ENCODE measurements at places on chromosomes 13 and 19.

- DNase-seq = no peak
Observed at GRCh38 chr19:35905178-35905727, 2.8 kb downstream of the TYROBP start.

DNA sequence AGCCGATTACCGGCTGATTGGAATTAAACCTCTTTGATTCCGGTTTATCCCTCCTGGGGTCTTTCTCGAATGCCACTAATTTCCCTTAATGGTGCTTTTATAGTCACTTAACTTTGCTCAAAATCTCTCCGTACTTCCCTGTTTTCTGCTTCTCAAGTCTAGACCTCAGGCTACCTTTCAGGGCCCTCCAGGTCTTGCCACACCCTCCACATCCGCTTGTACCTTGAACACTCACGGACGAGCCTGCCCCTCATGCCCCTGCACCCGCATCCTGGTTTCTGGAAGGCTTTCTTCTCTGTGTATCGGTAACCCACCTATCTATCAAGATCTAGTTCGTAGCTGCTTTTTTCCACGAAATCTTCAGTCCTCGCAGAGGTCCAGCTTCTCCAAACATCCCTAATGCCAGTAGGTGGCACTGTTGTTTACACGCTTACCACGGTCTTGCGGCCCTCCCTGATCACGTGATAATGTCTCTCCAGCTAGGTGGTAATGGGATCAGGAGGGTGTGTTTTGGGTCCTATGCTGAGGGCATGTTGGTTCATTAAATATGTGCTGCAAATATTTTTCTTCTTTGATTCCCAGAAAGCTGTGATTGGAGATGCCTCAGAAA, 13.8 kb downstream of the ATP12A start:
- DNase-seq = peak; percentile 67

DNA sequence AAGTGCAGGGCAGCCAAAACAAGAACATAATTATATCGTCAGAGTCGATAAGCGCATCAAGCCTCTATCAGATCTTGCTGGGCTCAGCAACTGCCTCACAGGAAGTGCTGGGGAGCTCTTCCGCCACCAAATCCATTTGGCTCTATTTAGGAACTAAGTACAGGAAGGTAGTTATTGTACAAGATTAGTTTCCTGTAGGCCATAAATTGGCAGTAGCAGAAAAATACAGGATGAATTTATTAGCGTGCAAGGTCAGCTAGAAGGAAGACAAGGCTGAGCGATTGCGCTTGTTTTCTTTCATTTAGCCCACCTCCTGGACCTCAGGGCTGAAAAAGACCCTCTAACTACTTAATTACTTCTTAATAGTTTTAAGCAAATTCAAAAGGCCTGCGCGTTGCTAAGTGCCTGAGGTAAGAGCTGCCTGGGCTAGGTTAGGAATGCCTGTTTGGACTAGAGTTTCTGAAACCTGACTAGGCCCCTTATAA, 118.5 kb downstream of the IRS2 start:
- DNase-seq = no peak

GRCh38 chr13:41462427-41462826, 5.1 kb downstream of the RGCC start:
- DNase-seq = no peak

GRCh38 chr19:41890936-41891335, 8.0 kb downstream of the ARHGEF1 start:
- DNase-seq = no peak

GRCh38 chr19:16205205-16206045, 7.7 kb downstream of the AP1M1 start:
- no peak for DNase-seq

- DNase-seq = no peak
Observed at GRCh38 chr13:89239361-89240127, 1568.4 kb downstream of the SLITRK5 start.

GRCh38 chr19:18434411-18435175, 3.3 kb downstream of the ISYNA1 start:
- peak; percentile 20 for DNase-seq

DNA sequence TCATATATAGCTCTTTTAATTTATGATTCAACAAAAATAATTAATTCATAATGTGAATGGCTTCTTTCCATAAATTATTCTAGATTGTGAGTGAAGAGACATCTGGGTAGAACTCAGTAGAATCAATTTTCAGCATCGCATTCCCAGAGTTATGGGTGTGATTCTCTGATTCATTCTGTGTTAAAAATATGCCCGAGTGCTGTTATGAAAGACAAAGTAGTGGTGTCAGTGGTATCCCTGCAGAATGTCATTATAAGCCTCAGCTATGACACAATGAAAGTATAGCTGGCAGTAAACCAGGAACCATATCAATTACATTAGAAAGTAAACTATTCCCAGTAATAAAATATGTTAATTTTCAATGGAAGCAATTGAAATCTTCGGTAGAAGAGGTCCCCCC, 480.5 kb upstream of the SLITRK1 start:
- DNase-seq = peak; percentile 6

- DNase-seq = peak; percentile 65
Observed at GRCh38 chr19:5038631-5039271, 69.8 kb downstream of the KDM4B start.

GRCh38 chr13:28022848-28023518, 34.5 kb upstream of the URAD start:
- DNase-seq = peak; percentile 5

GRCh38 chr19:4233282-4233853, 4.0 kb downstream of the EBI3 start:
- DNase-seq = peak; percentile 22

DNA sequence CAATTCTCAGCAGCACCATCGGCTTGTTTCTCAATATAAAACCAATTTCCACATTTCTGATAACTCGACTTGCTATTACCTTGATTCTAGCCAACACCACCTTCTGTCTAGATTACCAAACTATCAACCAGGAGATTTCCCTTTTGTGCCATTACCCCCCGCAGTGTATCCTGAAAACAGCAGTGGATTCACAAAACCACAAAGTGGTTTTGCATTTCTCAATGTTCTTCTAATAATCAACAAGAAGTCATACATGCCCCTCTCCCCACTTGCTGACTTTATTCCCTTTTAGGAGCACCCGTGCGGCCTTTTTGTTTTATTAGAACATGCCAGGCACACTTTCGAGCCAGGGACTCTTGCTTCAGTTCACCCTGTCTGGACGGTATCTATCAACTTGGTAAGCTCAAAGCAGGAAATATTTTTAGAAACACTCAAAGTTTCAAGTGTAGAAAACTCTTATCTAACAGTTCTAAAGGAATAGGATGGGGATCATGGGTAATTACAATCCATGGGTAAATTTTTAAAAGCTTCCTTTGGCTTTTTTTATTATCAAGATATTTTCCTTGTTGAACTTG, 967.4 kb downstream of the EFNB2 start:
- no peak for DNase-seq

- peak; percentile 51 for DNase-seq
Observed at GRCh38 chr19:39470724-39471339, 9.8 kb upstream of the TIMM50 start.

DNA sequence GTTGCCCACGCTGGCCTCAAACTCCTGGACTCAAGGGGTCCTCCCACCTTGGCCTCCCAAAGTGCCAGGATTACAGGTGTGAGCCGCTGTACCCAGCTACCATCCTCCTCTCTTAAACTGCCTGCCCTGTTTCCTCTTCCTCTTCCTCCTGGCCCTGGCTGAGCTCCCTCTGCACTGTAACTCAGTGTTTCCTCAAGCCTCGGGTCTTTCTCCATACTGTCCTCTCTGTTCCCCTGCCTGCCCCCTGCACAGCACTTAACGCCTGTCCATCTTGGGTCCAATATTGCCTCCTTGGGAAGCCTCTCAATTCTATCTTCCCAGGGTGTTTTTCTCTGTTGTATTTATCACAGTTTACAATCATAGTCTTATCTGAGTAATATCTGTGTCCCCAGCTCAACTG, 6.1 kb downstream of the LIPE start:
- no peak for DNase-seq

- no peak for DNase-seq
Observed at GRCh38 chr19:58350871-58351557, 2.3 kb downstream of the A1BG start.

DNA sequence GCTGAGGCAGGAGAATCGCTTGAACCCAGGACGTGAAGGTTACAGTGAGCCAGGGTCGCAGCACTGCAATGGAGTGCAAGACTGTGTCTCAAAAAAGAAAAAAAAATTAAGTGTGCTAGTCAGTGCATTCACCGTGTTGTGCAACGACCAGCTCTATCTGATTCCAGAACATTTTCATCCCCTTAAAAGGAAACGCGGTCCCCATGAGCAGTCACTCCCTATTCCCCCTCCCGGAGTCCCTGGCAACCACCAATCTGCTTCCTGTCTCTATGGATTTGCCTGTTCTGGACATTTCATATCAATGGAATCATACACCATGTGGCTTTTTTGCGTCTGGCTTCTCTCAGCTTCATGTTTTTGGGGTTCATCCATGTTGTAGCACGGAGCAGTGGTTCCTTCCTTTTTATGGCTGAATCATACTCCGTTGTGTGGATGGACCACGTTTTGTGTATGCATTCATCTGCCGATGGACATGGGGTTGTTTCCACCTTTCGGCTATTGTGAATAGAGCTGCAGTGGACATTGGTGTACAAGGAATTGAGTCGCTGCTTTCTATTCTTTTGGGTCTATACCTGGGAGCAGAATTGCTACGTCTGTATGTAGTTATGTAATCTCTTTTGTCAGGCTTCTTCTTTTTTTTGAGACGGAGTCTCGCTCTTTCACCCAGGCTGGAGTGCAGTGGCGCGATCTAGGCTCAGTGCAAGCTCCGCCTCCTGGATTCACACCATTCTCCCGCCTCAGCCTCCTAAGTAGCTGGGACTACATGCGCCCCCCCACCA, 19.8 kb downstream of the MYO9B start:
- peak; percentile 87 for DNase-seq

- no peak for DNase-seq
Observed at GRCh38 chr13:33743438-33744368, 74.2 kb upstream of the RFC3 start.

GRCh38 chr13:100357764-100358163, 230.8 kb downstream of the GGACT start:
- DNase-seq = no peak

GRCh38 chr13:109767023-109767422, 19.4 kb downstream of the IRS2 start:
- no peak for DNase-seq

DNA sequence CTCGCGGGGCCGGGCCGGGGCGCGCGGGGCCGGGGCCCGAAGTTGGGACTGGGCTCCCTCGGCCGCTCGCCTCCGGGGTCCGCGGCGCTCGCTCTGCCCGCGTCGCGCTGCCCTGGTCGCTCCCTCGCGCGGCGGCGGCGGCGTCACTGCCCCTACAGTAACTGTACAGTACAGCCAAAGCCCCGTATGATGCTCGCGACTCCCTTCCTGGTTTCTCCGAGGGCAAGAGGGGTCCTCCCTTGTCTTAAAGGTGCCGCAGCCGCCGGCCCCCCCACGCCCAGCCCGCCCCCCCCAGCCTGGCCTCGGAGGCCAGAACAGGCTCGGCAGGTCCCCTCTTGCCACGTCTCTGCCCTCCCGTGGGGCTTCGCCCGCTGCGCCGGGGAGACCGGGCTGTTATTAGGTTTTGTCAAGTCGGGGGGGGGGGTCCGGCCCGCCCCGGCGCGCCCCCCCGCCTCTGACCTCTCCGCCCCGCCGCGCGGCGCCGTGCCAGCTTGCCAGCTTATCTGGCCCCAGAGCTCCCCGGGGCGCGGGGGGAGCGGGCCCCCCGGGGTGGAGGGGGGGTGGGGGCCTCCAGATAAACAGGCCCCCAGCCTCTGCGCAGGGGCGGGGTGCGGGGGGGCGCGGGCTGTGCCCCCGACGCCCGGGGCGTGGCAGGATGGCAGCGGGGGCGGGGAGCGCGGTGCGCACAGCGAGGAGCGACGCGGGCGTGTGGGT, at the start of gene ZBTB7A:
TSS of gene ZBTB7A (minus strand) at position 218 of the 714 bp plus-strand sequence. CDS start 11,667 bp downstream, outside the sequence.
- DNase-seq = peak; percentile 85

- DNase-seq = peak; percentile 95
Observed at GRCh38 chr19:51904331-51905165, at the start of gene ZNF649. ZNF649 (minus strand) TSS chr19:51905017; CDS start chr19:51900107, 4,910 bp downstream.

GRCh38 chr13:29903996-29904395, 53.6 kb upstream of the UBL3 start:
- no peak for DNase-seq

DNA sequence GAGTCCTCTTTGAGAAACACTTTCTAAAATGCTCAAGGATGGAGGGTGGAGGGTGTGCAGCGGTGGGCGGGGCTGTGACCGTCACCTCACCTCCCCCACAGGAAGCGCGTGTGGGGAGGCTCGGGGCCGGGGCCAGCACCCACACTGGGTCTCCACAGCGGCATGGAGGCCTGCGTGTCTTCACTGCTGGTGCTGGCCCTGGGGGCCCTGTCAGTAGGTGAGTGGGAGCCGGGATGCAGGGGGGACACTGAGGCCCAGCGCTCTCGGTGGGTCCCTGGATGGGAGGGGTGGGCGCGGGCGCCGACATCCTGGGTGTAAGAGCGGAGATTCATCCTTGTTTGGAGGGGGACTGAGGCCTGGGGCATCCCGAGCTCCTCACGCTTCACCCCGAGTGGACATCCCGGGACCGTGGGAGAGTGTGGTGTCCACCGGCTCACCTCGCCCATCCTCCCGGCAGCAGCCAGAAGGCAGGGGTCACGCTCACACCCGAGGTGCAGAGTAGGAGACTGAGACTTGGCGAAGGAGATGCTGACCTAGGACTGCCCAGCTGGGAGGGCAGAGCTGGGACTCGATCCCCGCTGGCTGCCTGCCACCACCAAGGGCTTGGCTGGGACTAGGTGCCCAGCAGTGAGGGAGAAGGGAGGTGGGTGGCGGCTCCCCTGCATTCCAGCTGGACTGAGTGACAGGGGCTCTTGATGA, at the start of gene GZMM:
TSS of gene GZMM (plus strand) at position 144 of the 699 bp plus-strand sequence. CDS start at position 163, 19 bp downstream.
- DNase-seq = no peak

DNA sequence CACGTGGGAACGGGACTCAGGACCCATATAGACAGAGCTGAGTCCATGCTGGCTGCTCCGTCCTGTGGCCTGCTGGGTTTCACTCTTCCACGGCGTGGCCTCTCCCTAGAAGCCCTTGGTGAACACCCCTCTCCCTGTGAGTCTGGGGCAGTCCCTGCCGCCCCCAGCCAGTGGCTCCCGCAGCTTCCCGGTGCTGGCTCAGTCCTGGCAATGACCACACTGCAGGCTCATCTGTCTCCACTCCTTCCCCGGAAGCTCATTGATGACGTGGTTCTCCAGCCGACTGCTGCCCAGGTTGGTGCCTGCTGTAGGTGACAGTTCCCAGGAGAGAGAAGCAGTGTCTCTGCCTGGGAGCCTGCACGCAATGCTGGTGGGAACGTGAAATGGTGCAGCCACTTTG, 2.1 kb upstream of the TEX29 start:
- DNase-seq = no peak

DNA sequence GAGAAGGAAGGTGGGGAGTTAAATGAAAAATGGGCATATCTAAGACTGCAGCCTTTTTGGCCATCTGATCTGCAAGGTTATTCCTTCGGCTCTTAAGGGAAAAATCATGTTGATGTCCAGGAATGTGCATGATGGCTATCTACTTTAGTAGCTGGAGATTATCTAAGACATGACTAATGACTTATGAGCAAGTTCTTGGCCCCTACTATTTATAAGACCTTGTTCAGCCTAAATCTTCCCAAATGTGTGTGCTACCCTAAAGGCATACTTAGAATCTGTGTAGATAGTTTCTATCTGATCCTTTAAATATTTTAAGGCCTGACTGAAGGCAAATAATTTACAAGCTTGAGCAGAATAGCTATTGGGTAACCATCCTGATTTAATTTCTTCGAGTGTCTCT, 41.8 kb upstream of the CD177 start:
- peak; percentile 30 for DNase-seq

Measured in GM23248 (cell line).